ENCODE measurements at places on chromosomes 7 and 10.

- DNase-seq: no peak
These were observed 93.6 kb downstream of the CACNB2 start for GRCh38 chr10:18233775-18234174.

GRCh38 chr7:65453341-65454030 lies 79.8 kb downstream of the ZNF92 start:
- DNase-seq: no peak

GRCh38 chr7:123944395-123944794 lies 19.4 kb downstream of the SPAM1 start:
- DNase-seq: no peak

GRCh38 chr10:122171302-122172075 lies 99.6 kb upstream of the BTBD16 start:
- no peak for DNase-seq

DNA sequence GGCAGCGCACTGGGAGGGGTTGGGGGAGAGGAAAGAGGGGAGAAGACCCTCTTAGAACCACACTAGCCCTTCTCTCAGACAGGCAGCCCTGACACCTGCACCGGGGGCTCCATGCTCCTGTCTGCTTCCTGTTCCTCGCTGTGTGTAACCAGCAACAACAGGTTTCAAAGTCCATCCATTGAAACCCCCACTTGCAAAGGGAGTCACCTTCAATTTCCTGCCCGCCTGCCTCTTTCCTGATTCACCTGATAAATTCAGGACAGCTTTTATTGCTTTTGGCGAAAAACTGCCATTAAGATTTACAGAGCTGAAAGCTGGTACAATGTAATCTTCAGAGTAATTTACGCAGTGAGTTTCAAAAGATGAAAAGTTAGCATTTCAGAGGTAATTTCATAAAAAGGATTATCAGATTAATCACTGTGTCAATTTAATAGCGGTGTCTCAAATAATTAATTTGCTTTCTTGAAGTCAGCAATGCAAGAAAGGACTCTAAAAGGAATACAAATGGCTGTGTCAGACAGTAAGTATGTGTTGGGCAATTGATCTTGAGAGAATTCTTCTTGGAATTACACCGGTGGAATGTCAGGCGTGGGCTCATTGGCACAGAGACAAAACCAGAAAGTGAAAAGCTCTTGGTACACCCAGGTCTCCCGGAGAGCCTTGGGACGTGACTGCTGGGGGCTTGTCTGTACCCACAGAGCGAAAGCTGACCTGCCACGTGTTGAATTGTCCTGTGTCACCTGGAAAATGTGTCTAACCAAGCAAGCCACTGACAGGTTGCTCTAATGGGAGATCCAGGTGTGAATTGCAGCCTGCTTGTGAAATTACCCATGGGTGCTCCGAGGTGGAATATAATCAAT lies 60.7 kb downstream of the TMEM209 start:
- DNase-seq: peak; percentile 86

GRCh38 chr7:43463401-43463980 lies 119.4 kb upstream of the STK17A start:
- DNase-seq: no peak

GRCh38 chr7:155734445-155734809 lies 77.8 kb downstream of the SHH start:
- no peak for DNase-seq

- no peak for DNase-seq
These were observed 16.2 kb upstream of the PAX2 start for GRCh38 chr10:100728928-100729861.

DNA sequence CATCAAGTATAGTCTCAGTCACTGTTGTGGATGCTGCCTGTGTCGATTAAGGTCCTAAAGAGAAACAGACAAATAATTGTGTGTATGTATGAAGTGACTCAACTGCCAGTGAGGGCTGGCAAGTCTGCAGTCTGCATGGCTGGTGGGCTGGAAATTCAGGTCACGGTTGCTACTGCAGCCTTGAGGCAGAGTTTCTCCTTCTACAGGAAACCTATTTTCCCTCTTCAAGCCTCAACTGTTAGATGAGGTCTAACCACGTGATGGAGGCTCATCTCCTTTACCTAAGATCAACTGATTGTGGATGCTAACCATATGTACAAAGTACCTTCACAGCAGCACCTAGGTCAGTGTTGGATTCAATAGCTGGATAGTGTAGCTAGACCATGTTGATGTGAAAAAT lies 29.9 kb downstream of the MBL2 start:
- DNase-seq: no peak

- DNase-seq: no peak
These were observed 57.8 kb downstream of the CYP51A1 start for GRCh38 chr7:92076509-92076908.

GRCh38 chr10:7300384-7300971 lies 110.4 kb downstream of the SFMBT2 start:
- DNase-seq: no peak

- DNase-seq: no peak
These were observed 185.7 kb downstream of the TFEC start for GRCh38 chr7:115844857-115845256.

GRCh38 chr7:154836021-154836448 lies 166.9 kb downstream of the PAXIP1 start:
- no peak for DNase-seq

- peak; percentile 45 for DNase-seq
These were observed 71.6 kb downstream of the THSD7A start for GRCh38 chr7:11760372-11760771.
